ENCODE measurements at places on chromosomes 11 and 22.

- DNase-seq: no peak
Measured at GRCh38 chr11:120398132-120398531, 61.9 kb downstream of the ARHGEF12 start.

GRCh38 chr22:26589845-26590736 lies at the start of gene TPST2:
TPST2 (minus strand) TSS chr22:26590132; CDS start chr22:26541630, 48,502 bp downstream.
- DNase-seq: peak; percentile 28

- DNase-seq: no peak
Measured at GRCh38 chr22:38760477-38761201, 4.8 kb upstream of the SUN2 start.

- DNase-seq: no peak
Measured at GRCh38 chr22:39130152-39130704, 22.3 kb downstream of the CBX7 start.

GRCh38 chr11:125170001-125170509 lies 5.5 kb downstream of the PKNOX2 start:
- DNase-seq: no peak

DNA sequence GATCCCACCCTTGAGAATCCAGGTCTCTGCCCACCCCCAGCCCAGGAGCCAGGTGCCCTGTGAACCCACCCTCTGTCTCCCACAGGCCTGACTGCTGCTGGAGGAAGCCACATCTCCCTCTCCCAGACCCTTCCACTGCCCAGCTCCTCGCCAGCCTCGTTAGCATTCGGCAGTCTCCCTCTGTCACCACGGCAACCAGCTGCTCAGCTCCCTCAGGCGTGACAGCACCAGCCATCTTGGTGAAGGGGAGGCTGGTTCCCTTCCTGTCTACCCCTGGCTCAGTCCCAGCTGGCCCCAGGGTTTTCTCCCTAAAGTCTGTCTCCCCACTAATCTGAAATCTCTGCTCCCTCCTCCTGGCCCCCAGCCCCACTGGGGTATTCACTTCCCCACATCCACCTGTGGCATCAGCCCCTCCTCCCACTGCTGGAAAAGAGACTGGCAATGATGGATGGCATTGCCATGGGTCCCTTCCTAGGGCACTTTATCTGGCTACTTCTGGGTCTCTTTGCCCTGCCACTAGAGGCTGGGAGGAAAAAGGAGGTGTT lies 28.1 kb downstream of the NRXN2 start:
- no peak for DNase-seq

- DNase-seq: no peak
Measured at GRCh38 chr11:65695459-65696241, 16.4 kb upstream of the KAT5 start.

DNA sequence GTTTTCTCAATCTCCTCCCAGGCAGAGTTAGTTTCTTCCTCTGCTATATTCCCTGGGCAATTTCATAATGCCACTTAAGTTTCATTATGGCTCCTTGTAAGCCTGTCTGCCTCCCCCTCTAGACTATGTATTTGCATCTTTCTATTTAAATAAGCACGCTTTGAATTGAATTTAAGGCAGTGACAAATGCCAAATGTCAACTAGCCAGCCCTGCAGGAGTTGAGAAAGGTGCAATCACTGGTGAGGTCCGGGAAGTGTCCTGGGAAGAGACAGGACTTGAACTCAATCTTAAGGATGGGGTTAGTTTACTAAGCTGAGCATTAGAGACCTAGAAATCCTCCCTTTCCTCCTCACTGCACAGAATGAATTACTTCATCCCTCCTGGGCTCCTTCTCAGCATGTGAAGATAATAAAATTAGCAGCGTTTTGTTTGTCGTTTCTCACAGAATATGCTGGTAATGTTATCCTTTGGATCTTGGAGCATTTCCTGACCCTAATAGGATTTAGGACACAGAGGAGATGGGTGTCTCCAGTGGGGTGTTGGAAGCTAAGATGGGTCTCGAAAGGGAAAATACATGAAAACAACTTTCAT lies 1.6 kb downstream of the TCP11L1 start:
- DNase-seq: no peak

DNA sequence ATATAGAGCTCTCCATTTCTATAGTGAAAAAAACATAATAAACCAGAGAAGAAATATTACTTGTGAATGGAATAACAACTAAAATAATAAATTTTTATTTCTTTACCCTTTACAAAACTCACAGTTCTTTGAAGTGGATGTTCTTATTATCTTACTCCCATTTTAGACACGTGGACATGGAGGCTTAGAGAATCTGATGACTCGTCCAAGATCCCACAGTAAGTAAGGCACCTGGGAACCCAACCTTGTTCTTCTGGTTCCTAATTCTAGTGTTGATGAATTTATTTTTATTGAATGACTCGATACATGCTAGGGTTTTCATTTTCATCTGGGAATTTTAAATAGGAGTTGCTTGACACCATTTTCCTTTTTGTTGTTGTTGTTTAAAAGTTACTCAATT lies 1.8 kb downstream of the BPIFC start:
- no peak for DNase-seq

DNA sequence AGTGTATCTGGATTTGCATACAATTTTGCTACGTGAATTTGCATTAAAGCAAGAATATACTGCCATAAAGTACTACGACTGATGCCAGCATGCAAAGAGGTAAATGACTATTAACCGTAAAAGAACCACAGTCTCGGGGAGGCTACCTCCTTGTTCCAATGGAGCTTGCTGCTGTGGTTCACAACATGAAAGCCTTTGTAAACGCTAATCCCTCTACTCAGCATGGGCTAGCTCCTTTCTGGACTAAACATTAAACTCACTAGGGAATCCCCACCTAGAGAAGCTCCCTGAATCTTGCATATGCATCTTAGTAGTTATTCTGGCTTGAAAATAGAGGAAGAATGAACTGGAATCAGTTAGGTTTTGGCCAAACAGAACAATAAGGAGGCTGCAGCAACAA lies 60.5 kb upstream of the ARHGAP32 start:
- DNase-seq: no peak

DNA sequence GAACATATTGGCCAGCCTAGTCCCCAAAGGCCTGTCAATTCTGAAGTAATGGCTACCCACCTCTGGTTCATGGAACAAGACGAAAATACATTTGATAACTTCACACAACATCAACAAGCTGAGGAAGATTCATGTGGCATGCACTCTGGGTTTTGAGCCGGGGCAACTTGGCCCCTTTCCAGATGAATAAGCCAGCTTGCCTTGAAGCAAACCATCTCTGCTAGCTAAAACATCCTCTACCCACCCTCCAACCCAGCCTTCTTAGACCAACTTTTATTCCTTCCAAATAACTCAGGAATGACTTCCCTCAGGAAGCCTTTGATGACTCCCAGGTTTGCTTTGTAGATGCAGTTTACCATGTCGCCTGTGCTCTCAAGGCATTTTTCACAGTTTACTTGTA lies 94.4 kb downstream of the SLC1A2 start:
- no peak for DNase-seq

DNA sequence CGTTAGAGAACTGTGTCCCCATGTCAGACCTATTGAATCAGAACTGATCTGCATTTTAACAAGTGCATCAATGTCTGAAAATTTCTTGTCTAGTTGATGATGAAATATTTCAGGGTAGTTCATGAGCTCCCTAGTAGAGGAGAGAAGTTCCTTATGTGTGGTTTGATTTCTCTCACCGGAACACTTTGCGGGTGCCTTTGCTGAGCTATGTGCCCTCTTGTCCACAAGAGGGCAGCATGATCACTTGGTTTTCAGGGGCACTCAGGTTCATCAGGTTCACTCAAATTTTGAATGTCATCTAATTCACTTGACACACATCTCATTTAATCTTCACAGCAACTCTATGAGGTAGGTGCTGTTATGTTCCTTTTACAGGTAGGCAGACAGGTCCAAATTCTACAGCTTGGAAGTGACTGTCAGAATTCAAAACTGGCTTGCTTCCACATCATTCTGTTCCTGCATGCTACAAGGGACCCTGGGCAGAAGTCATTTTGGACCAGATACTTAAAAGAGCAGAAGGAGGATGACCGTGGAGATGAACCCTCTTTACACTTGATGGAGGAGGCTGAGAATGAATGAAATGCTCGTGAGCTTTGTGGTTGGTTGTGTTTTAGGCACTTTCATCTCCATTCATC lies 55.6 kb downstream of the P4HA3 start:
- DNase-seq: peak; percentile 51

DNA sequence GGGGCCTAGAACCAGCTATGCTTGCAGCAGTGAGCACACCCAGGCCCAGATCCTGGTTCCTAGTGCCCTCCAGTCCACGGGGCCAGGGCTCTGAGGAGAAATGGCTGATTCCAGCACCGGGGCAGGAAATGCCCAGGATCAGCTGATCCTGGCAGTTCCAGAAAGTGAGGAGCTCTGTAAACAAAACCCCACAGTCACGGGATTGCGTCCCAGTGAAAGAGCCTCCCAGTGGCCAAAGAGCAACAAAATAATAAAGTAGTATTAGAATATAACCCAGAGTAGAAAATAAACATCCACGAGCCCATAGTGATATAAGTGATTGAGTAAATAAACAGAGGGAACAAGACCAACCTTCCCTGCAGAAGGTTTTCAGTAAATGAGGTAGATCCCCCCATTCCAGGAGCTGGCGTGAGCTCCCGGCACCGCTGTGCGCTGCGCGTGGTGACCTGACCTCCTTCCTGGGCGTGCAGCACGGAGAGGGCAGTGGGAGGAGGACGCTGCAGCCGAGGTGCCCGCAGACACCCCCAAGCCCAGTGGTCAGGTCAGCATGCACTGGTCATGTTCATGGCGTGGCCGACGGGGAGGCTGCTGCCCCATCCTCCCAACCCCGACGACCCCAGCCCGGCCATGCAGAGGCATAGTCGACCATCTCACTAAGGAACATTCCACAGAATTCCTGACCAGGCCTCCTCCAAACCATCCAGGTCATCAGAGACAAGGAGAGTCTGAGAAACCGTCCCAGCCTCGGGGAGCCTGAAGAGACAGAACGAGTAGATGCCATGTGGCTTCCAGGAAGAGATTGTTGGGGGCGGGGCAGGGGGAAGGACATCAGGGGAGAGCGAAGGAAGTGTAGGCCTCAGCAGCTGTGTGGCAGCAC lies 19.8 kb downstream of the PTDSS2 start:
- DNase-seq: no peak

DNA sequence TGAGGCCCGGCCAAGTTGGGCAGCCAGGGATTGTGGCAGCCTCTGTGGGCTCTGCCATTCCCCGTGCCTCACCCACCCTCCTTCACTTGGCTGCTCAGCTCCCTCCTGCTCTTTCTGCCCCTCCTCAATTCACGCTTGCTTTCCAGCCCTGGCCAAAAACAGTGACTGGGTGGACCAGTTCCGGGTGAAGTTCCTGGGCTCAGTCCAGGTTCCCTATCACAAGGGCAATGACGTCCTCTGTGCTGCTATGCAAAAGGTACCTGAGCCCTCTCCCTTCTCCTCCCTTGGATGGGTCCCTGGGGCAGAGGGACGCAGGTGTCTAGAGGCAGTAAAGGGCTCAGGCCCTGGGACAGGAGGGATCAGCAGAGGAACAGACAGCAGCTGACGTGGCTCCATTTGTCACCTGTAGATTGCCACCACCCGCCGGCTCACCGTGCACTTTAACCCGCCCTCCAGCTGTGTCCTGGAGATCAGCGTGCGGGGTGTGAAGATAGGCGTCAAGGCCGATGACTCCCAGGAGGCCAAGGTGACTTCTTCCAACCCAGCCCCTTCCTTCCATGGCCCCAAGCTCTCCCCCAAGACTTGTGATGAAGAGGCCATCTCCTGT lies 2.7 kb downstream of the FREY1 start:
- DNase-seq: no peak

DNA sequence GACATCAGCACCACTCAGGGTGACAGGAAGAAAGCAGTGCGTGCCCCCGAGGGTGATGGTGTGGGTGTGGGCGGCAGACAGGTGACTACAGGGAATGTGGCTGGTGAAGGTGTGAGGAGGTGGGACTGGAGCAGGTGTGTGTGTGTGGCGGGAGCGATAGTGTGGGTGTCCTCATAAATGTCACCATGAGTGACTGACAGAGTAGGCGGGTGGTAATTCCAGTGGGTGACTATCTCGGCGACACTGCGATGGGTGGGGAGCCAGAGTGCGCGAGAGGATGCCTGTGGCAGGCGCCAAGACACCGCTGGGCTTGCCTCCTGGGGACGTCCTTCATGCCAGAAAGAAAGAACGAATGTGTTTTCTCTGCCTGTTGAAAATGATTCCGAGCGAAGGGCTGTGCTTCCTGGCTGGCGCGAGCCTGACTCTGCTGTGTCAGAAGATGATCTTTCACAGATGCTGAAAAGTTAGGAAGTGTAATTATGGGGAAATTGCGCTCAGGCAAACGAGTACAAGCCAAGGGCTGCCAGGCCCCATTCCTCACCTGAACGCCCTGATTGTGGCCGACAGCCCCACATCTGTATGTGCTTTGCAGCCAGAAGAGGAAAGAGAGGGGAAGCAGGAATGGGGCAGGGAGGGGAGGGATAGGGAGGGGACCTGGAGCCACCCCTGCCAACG lies 98.8 kb upstream of the CD82 start:
- no peak for DNase-seq

DNA sequence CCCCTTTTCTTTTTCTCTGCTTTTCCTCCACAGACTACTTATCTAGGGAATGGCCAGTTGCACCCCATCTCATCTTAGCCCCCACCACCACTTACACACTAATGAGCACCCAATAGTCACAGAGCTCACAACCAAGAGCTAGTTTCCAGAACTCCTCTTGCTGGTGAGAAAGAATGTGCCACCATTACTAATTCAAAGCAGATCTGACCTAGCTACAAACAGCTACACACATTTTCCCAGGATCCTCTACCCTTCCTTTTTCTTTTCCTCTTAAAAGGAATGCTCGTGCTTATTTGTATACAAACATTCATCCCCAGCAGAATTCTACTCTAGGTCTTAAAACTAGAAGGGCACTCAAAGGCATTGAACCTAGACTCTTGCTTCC lies 136.8 kb downstream of the CD44 start:
- DNase-seq: no peak

- no peak for DNase-seq
Measured at GRCh38 chr22:50319503-50319951, 7.3 kb downstream of the DENND6B start.

DNA sequence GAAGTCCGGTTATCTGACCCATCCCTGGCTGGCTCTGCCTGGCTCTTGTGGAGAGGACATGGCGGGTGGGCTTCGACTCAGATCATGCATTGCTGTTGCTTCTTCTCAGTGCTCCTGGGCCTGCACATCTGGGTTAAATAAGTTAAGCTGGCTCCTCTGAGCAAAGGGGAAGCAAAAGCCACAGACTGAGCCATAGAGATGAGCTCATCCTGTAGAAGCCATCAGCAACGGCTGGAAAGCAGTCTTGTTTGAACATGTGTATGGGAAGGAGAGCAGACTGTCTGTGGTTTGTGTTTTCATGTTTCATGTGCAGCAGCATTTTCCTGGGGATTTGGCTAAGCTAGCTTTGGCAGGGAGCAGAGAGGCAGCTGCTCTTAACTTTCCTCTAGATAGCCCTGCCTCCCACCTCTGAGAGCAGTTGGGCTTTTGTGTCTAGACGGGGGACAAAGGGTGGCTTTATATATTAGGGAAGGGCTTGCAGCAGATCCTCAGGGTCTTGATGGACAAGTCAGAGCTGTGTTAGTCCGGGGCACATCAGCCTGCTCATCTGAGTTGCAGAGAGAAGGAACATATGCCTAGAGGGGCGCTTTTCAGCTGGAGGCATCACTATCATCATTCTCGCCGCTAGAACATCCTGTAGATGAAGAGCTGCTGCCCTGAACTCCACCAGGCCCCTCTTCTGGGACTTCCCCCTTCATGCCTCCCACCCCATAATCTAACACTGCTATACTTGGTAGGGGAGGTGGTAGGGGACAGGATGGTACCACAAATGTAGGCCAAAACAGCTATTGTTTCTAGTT lies 14.9 kb downstream of the DCPS start:
- DNase-seq: peak; percentile 85
